ENCODE measurements at places on chromosomes 4 and X. TPM values are rescaled to one million over a fixed set of nuclear protein-coding genes. Genes with fewer than 3 reads are reported as not detected.

The FAM184B gene
- not detected for total RNA-seq

The PHEX gene
- 1.1 TPM for total RNA-seq

The PLAC8 gene
- total RNA-seq: 1.8 TPM

The JADE3 gene
- total RNA-seq: 3.9 TPM

The GPAT3 gene
- total RNA-seq: 28.5 TPM

The TLR2 gene
- 3.7 TPM for total RNA-seq

The MMGT1 gene
- 20.9 TPM for total RNA-seq

The CLIC2 gene
- total RNA-seq: 15.1 TPM

The STK32B gene
- 3.7 TPM for total RNA-seq

The REELD1 gene
- total RNA-seq: not detected

The PRKG2 gene
- 2.9 TPM for total RNA-seq

The CCDC120 gene
- 0.39 TPM for total RNA-seq

The KCNE5 gene
- total RNA-seq: 0.98 TPM

The EDA2R gene
- total RNA-seq: 31.1 TPM

The CENPI gene
- total RNA-seq: 30.7 TPM

The CTAG1B gene
- total RNA-seq: not detected

The TBC1D19 gene
- total RNA-seq: 21.9 TPM

Data from subcutaneous preadipocyte (primary cell).